ENCODE measurements at places on chromosomes 6 and 20.

GRCh38 chr20:25040438-25040831 is 17.5 kb downstream of the ACSS1 start:
- DNase-seq, result no peak

DNA sequence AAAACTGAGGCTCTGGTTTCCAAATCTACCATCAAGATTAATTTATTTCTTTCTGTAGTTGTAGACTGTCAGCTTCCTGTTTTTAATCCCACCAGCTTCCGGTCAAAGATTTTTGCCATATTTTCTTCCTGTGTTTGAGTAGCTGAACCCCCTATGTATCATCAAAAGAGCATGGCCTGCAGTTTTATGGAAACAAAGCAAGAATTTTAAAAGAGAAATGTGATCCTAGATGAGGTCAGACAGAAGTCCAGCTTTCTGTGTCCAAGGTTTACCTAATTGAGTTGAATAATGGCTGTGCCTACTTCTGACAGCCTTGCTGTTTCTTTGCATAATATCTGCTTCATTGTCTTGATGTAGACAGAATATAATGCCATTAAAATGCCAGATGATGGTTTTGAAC is 163.7 kb downstream of the CARMIL1 start:
- DNase-seq, result no peak

- DNase-seq, result no peak
These were observed 137.7 kb downstream of the LCA5 start for GRCh38 chr6:79399499-79399898.

- peak; percentile 47 for DNase-seq
These were observed 57.3 kb downstream of the BCKDHB start for GRCh38 chr6:80163754-80164187.

GRCh38 chr6:132650429-132650828 is 8.6 kb downstream of the TAAR1 start:
- peak; percentile 10 for DNase-seq
